ENCODE measurements at places on chromosomes 2 and 18.

- DNase-seq = no peak
Observed at GRCh38 chr18:56119681-56120080, 518.7 kb downstream of the TXNL1 start.

- DNase-seq = no peak
Observed at GRCh38 chr2:150153646-150154307, 333.7 kb downstream of the RND3 start.

DNA sequence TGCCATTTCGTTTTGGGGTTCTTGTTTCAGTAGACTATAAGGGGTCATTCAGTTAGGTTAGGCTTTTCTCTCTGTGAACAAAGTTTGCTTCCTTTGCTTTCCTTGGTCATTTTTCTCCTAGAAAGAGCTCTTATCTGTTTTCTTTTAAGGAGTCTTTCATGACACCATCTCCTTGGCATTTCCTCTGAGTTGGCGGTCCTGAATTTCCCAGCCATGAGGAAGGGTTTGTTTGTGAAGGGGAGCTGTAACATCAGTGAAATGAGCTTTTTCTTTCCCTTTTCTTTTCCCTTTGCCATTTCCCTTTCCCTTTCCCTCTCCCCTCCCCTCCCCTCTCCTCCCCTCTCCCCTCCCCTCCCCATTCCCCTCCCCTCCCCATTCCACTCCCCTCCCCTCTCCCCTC, 61.7 kb downstream of the MAP4K4 start:
- no peak for DNase-seq

DNA sequence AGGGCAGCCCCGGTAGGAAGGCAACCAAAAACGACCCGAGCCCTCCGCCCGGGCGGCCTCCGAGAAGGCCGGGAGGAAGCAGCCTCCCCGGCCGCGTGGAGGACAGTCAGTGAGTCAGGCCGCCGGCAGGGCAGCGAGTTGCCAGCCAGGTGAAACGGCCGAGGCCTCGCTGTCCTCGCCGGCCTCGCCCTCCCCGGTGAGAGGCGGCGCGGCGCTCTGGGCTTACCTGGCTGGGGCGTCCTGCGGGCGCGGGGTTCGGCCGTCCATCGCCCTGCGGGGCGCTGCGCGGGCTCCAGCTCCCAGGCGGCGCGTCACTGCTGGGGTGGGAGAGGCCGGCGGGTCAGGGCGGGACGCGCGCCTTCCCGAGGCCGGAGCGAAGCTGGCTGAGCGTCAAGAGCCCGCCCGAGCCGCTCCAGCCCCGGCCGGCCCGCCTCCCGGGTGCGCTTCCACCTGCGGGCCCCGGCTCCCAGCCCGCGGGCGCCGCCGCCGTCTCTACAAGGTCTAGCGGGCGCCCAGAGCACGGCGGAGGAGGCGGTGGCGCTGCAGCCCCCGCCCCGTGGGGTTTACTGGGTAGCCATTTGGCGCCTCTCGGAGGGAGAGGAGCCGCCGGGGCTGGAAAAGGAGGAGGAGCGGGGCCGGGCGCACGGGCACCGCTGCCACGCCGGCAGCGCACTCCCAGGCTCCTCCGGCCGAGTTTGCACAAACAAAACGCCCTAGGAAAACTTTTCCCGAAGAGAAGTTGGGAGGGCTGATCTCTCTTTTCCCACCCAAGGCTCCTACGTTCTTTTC, 499 bp downstream of the COBLL1 start:
- peak; percentile 80 for DNase-seq

DNA sequence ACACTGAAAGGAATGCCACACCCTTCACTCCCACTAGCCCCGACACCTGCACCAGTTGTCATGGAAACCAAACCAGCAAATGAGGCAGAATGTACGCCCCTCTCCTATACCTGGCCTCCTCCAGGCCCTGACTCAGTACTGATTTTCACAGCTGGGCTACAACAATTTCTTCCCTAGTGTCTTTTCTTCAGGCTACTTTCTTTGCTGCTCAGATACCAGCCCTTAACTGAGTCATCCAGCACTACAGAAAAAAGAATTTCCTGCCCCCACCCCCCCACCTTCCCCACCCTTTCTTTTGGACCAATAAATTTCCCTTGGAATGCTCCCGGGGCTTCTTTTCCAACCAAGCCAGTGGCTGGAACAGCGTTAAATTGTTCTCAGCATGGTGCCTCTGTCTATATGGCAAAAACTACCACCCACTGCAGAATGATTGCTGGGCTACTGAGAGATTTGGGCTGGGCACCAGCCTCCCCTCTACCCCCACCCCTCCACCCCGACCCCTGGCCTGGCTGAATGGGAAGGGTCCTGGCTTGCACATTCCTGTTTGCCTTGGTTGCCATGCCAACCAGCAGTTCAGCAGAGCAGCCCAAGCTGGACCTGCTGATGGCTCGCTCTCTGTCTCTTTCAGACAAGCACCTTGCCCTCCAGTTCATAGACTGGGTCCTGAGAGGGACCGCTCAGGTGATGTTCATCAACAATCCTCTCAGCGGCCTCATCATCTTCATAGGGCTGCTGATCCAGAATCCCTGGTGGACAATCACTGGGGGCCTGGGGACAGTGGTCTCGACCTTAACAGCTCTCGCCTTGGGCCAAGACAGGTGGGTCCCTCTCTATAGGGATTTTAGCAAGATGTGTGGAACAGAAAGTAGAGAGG, 11.3 kb downstream of the SLC14A2 start:
- DNase-seq = no peak

DNA sequence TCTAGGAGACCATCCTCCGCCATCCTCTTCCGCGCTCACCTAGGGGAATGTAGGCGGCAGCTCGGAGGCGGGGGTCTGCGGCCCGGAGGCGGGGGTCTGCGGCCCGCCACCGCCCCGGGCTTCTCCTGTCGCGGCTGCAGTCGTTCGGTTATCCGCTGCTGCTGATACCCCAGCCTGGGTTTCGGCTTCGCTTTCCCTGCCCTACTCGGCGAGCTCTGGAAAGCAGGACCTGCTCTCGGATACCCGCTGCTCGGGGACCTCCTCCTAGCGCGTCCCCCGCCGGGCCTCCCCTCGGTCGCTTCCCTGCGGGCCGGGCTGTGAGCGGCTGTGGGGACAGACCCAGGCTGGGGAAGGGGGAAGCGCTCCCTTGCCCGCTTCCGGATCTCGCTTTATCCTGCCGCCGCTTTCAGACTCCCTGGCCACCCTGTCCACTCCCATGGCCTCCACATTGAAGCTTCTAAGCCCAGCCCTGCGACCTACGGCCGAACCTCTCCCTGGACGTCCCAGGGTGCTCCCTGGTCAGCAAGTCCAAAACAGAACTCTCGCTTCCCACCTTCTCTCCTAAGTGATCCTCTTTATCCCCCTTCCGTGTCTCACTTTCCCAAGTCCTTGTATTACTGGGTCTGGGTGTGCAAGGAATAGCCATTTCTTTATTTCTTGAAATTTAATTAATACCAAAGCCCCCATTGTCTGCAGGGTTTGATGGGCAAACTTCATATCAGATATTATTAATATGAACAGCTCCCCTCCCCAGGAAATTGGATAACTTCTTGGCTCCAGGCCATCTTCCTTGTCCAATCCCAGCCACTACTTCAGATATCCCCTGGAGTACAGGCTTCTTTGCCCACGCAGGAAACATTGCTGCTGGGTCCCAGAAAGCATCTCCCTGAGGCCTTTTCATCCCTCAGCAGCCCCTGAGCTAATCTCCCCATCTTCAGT, 769 bp downstream of the FKBP1B start:
- peak; percentile 31 for DNase-seq

GRCh38 chr2:237290261-237290660, 123.7 kb downstream of the COL6A3 start:
- no peak for DNase-seq
